Activated naive CD4-positive, alpha-beta T cell (primary cell): ENCODE measurements at places on chromosomes 12 and 14.

GRCh38 chr12:40769846-40770245 lies 77.6 kb downstream of the CNTN1 start:
- DNase-seq: no peak

DNA sequence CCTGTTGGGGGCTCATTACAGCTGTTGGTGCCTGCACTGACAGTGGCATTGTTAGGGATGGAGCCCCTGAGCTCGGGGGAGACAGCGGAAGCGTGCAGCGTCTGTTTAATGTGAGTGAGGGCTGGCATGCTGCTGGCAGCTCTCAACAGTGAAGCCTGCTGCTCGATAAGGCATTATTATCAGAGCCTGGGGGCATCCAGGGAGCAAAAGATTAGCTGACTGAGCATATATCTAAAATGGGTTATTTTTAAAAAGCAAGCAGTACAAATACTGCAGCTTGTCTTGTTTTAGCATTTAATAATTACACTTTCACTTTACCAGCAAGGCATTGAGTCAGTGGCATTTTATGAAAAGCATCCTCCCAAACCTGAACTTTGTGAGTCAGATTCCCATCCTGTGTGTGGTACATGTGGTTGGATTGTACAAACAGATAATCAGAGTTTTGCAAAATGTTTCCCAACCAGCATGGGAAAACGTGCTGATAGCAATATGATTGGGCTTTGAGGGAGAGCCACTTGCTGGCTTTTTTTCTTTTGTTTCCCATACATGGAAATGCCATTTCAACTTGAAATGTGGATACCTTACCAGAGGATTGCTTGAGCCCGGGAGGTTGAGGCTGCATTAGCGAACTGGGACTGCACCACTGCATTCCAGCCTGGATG lies 150.8 kb downstream of the PRKCH start:
- DNase-seq: peak; percentile 24

- DNase-seq: no peak
These were observed 60.0 kb downstream of the PPP2R5C start for GRCh38 chr14:101821528-101821927.

DNA sequence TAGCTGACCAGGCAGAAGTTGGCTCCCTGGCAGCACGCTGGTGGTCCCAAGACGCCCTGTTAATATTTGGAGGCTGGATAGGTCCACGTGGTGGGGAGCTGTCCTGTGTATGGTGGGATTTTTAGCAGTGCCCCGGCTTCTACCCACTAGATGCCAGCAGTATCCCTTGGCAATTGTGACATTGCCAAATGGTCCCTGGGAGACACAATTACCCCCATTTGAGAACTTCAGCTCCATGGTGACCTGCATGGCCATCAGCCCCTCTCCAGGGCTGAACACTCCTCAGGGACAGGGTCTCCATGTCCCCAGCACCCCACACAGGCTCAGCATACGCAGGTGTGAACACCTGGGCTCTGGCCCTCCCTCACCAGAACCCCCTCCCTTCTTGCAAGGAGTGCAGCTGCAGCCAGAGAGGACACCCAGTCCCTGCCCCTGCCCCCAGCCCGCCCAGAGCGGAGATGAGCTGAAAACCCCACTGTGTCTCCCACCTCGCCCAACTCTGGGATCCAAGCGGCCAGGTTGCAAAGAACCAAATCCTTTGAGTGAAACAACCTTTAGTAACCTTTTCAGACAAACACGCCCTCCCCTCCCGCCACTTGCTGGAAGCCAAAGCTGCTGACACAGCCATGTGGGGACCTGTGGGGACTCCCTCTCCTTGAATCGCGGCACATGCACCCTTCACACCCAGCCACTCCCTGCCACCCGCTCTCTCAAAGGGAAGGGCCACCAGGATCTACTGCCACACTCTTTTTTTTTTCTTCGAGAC lies 120.4 kb downstream of the CALM1 start:
- no peak for DNase-seq

DNA sequence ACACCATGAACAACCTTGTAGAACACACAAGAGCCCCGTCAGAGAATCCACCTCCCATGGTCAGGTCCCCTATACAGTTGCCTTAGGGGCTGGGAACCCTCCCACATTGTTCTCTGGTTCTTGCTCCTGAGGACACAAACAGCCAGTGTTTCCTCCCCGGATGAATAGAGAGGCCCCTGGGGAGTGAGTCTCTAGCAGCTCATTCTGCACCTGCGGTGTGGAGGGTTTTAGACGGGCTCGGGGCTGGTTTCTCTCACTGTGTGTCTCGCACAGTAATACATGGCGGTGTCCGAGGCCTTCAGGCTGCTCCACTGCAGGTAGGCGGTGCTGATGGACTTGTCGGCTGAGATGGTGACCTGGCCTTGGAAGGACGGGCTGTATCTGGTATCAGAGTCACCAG lies 1052.1 kb downstream of the TMEM121 start:
- no peak for DNase-seq

GRCh38 chr12:95648990-95649791 lies 97.9 kb upstream of the USP44 start:
- DNase-seq: no peak

- DNase-seq: no peak
These were observed 163.0 kb upstream of the SSTR1 start for GRCh38 chr14:38044710-38045109.

DNA sequence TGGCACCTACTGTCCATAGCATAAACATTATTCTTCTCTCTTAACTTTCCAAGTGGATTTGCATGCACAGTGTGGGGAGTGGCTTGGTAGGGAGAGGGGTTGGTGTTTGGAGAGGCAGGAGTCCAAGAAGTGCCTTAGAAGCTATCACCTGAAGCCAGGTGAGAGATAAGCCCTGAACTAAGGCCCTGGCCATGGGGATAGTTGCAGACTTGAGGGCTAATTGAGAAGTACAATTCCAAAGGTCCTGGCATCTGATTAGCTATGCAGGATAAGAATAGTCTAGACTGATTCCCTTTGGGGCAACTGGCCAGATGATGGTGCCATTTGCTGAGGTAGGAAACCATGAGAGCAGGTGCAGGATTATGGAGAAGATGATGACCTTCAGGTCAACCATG lies 2.0 kb upstream of the PCK2 start:
- no peak for DNase-seq

- DNase-seq: no peak
These were observed 291.2 kb downstream of the AKAP6 start for GRCh38 chr14:32620303-32620702.

DNA sequence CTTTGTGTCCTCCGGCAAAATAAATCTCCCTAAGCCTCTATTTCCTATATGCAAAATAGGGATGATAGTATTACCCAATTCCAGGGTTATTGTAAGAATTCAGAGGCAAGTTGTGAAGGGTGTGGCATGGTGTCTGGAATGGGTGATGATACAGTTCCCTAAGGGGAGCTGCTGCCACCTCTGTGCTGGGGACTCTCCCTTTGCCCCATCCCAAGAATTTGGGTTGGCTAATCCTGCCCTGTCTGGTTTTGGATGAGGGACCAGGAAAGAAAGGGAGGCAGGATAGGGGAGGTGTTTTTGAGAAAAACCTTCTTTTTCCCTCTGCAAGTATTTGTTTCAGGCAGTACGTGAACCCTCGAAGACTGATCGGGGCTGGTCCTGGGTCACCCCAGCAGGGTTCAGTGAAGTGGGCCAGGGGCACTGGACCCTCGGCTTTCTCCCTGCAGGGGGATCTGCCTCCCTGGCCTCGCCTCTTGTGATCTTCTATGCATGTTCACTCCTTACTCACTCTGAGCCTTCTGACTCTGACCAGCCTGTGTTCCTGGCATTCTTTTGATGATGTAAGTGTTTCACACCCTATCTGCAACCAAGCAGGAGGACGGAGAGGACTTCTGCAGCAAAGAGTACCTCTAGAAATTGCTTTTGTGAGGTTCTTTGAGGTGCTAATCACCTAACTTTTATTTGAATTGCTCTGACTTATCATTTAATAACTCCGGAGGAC lies 60.8 kb downstream of the RASSF3 start:
- no peak for DNase-seq

DNA sequence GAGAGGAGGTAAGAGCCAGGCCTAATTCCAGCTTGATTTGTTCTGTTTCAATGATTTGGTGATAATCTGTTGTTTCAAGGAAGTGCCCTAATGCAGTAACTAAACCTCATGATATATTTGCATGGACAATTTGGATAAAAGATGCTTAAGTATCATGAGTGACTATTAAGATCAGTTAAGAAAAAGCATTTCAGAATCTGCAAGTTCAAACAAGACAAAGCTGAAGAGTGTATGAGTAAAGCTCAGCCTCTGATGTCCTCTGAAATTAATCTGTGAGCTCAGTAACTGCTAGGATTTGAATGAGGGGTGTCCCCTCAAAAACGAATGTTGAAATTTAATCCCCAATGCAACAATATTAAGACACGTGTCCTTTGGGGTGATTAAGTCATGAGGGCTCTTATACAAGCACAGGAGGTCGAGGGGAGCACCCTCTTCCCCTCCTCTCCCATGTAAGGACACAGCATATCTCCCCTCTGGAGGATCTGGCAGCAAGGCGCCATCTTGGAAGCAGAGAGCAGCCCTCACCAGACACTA lies 949.2 kb downstream of the GALC start:
- DNase-seq: no peak

DNA sequence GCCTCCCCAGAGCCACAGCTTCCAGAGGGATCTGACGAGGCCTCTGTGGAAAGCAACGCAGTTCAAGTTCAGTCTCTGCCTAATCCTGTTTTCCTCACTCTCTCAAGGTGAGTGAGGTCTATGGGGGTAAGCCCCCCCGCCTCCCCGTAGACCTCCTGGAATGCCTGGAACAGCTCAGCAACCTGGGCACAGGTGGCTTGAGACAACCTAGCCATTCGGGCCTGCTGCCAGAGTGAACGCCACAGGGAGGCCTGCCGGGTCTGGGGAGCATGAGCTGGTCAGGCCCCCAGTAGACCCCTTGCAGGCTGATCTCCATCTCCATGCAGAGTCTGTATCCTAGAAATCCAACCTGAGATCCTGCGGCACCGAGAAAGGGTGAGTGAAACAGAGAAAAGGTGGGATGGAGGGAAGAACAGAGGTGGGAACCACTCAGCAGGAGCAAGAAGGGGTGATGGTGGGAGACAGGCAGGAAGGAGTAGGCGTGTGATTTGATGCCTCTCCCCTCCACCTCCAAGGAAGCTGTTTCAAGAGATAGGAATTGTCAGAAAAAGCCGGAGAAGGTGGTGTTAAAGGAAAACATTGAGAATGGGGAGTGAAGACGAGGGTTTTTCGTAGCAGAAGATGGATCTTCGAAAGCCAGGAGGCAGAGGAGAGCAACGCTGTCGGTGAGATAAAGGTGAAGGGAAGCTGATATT lies 123.1 kb upstream of the PRMT8 start:
- no peak for DNase-seq

DNA sequence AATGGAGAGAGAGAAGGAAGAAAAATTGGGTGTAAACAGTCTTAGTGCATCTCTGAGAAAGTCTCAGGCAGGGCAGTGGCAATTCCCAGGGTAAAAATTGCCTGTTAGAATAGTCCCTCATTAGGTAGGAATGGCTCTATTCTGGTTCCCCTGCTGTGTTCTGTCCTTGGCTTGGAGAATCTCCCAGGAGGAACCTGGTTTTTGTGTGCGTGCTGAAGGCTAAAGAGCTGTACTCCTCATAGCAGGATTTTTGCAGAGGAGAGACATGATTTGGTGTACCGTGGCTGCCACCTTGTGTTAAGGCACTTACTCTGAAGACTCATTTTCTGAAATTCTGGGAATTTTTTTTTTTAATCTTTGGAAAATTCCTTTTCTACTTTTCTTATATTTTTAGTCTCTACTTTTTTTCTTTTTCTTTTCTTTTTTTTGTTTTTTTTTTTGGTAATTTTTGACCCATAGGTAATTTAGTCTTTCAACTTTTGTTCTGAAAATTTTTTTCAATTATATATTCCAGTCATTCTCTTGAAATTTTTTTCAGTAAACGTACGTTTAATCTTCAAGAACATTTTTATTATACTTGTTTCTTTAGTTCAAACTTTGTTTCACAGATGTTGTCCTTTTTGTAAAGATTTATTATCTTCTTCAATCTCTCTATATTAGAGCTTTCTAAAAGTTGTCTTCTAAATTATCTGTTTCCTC lies 63.8 kb downstream of the FBXO33 start:
- DNase-seq: no peak

DNA sequence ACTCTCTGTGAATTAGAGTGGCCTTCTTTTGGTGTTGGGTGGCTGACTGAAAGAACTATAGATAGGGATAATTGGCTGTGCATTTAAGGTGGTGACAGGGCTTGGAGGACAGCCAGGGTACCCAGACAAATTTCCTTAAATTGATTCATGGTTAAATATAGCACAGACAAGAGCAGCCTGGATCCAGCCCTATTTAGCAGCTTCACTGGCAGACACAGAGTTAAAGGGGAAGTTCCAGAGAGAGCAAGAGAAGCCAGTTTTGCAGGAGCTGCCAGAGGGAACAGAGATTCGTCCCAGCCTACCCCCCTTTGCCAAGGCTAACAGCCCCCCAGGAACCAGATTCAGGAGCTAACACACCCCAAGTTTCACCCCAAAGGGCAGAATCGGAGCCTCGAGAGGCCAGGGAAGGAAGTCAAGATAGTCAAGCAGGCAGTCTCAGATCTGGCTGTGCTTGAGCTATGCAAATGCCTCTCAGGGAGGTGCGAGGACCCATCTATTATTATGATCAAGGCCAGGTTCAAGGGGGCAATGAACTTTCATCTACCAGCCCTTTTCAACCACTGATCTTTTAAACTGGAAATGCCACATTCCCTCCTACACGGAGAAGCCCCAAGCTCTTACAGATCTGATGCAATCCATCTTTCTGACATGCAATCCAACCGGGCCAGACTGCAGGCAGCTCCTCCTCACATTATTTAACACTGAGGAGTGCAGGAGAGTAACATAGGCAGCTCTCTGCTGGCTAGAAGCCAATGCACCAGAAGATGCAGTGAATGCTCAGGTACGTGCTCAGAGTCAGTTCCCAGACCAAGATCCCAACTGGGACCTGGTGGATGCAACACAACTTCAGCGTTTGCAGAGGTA lies 58.2 kb downstream of the DHRS2 start:
- no peak for DNase-seq

- no peak for DNase-seq
These were observed 8.3 kb downstream of the KTN1 start for GRCh38 chr14:55588259-55588699.

DNA sequence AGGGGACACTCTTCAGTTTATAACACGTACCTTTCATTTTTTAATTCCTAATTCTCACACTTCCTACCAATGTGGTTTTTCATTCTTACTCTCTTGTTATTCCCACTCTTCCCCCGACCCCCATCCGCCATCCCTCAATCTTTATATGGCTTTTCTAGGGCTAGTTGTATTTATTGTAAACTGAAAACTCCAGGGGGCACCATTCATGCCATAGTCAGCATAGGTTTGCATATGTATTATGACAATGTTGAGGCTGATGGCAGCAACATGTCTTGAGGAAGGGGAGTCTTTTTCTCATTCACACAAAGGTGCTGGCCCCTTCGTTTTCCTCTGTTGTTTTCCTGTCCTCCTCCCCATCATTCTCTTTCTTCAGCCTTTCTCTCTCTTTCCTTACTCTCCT lies 27.7 kb upstream of the LTA4H start:
- no peak for DNase-seq
